ENCODE measurements at places on chromosomes 4 and X.

DNA sequence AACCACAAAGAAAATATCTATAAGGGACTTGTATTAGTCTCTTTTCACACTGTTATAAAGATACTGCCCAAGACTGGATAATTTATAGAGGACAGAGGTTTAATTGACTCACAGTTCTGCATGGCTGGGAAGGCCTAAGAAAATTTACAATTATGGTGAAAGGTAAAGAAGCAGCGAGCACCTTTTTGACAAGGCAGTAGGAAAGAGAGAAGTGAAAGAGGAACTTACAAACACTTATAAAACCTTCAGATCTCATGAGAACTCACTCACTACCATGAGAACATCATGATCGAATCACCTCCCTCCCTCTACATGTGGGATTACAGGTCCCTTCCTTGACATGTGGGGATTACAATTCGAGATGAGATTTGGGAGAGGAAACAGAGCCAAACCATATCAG is 856.0 kb downstream of the TRAM1L1 start:
- no peak for DNase-seq

DNA sequence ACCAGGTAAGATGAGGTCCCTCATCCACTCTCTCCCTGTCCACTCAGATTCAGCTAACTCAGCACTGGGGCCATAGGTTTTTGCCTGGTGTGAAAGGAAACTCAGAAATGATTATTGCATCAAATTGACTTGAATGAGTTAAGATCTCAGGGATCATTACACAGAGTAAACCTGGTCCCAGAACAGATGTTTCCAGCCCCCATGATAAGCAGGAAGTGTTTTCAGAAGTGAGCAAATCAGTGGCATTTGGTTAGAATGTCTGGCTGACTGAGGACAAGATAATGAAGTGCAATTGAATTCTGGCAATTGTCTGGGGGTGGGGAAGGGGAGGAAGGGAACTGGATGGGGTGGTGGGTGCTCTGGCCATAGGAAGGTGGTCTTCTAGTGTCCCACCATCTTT is 108.0 kb downstream of the CHIC2 start:
- no peak for DNase-seq

DNA sequence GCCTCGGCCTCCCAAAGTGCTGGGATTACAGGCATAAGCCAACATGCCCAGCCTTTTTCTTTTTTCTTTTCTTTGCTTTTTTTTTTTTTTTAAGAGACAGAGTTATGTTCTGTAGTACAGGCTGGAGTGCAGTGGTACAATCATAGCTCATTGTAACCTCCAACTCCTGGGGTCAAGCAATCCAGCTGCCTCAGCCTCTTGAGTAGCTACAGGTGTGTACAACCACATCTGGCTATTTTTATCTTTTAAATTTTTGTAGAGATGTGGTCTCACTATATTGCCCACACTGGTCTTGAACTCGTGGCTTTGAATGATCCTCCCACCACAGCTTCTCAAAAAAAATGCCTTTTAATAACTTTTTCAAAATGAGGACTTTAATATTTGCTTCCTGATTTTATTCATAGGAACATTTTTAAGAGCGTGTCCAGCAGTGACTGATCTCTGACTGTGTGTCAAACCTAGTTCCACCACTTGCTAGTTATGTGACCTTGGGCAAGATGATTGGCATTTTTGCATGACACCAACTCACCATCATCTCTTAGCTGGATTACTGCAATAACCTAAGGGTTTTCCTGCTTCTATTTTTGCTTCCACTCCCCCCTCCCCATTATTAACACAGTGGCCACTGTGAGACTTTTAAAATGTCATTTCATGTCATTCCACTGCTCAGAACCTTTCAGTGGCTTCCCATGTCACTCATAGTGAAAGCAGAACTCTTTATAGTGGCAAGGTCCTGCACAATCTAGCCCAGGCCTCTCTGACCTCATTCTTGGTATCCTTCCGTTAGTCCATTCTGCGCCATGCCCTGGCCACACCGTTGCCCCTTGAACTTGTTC is 4.5 kb upstream of the TNIP3 start:
- no peak for DNase-seq

DNA sequence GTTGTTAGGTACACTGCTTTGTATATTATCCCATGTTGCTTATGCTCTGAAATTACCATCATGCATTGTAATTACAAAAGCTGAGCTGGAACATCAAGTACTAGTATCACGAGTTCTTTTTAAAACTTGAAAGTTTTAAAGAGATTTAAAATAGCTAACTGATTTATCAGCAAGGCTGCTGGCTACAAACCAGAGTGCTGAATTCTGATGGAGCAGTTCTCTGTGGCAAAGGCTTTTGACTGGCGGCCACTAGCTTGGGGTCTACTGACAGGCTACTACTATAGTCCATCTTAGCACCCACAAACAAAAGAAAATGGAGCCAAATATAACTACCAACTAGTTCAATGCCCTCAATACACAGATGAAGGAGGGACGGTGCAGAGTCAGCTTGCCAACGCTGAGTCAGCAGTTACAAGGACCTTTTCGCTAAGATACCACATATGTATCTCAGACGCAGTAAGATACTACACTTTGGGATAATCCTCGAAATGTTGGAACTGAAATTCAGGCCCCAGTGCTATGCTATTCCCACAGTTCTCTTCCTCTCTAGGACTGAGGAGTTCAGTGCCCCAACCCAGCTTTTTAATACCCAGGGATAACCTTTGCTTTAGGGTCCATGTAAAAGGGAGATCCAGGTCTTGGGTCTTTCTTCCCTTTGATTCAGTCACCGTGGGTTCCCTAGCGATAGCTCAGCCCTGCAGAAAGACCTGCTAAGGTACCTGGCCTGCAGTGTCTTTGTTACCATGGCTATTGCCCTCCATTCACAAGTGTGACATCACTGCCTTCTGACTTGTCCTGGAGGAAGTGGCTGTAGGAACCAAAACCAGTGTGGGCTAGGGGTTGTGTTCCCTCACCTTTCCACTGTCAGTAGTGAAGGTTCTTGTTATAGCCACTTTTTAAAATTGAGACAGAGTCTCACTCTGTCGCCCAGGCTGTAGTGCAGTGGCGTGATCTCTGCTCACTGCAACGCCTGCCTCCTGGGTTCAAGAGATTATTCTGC is 22.8 kb downstream of the MFAP3L start:
- no peak for DNase-seq

All from T-helper 17 cell (primary cell).